ENCODE measurements at places on chromosomes 12 and 14.

DNA sequence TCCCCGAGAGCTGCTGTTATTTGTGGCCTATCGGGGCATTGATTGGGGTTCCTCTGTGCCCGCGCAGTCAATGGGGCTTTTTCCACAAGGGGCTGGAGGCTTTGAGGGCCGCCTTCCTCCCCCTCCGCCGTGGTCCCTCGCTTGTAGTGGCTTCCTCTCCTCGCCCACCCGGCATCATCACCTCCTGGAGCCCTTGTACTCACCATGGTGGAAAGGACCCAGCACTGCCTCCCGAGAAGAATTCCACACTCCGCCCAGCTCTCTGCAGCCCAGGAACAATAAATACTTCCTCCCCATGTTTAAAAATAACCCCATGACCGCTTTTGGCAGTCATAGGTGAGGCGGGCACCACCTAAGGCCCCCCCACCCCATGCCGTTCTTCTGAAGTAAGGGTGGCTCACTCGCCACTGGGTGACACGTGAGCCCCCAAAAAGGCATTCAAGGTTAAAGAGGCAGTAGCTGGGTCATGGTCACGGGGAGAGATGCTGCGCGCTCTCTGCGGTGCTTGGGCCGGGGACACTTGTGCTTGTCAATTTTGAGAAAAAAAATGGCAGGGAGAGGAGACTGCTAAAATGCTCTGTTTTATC lies at the start of gene MYL2:
MYL2 (minus strand) TSS at position 256 of the 587 bp plus-strand sequence; CDS start at position 206, 50 bp downstream.
- no peak for DNase-seq

DNA sequence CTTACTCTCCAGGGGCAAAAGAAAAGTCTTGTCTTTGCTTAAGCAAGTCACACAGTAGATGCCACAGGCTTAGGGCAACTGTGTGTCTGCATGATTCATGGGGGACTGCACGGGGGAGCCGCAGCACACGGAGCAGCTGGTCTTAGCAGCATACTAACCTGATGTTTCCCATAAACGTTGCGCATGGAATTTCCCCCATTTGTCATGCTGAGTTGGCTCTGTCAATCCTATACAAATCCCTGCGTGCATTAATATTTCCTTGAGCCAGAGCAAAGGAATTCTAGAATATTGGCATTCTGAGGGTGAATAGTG lies 71.2 kb downstream of the SAMD4A start:
- no peak for DNase-seq

DNA sequence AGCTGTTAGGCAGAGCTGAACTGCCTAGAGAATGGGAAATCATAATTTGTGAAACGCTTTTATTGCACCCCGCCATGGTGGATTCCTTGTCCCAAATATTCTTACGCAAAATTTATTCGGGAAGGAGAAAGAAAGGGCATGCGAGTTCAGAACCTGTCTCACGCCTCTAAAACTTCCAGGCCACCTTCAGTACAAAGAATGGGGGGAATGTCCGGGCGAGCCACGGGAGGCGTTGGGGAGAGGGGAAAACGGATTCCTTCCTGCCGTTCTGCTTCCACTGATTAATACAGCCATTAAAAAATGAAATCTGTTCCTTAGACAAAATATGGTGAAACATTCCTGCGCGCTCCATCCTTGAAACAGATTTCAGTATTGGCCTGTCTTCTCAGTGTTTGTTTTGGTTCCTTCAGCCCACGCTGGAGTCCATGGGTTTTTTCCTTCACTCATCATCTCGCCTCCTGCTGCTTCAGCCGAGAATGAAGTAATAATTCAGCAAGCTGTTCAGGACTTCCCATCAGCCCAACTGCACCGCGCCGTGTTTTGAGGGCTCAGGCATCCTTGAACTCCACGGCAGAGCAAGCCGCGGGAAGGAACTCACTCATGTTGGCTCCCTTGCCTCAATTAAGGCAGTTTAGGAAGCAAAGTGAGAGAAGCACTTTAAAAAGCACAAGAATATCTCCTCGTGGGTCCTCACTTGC lies 47.7 kb upstream of the CDKN3 start:
- DNase-seq = no peak

- no peak for DNase-seq
These were observed 340.6 kb downstream of the SEC23A start for GRCh38 chr14:38762426-38762825.

GRCh38 chr12:47886510-47887240 lies 18.1 kb downstream of the VDR start:
- no peak for DNase-seq

- peak; percentile 46 for DNase-seq
These were observed 2.8 kb upstream of the SMUG1 start for GRCh38 chr12:54191550-54192022.

DNA sequence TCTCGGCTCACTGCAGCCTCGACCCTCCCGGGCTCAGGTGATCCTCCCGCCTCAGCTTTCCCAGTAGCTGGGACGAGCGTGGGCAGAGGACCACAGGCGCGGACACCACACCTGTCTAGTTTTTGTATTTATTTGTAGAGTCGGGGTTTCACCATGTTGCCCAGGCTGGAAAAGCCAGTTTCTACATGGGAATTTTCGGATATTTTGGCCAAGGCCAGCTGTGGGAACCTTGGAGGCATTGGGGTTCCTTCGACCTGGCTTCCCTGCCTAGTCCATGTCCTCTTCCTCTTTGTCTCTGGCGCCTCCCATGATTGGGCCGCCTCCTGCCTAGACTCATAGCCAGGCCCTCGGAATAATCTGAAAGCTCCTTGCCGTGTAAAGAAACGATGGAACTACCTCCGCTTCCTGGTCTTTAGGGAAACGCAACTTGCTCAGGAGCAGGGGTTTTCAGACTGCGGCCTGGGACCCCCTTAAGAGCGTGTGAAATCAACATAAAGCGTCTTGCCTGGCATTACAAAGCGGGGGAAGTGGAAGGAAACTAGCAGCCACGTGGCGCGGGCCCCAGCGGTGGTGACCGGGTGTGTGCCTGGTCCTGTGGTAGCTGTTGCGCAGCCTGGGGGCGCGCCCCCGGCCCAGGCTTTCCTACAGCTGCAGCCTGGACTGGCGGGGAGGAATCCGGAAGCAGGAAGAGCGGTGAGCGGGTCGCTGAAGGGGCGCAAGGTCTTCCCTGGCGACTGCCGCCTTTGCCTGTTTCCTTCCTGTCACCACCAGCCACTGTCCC lies 1.4 kb upstream of the HSP90AA1 start:
- DNase-seq = no peak

DNA sequence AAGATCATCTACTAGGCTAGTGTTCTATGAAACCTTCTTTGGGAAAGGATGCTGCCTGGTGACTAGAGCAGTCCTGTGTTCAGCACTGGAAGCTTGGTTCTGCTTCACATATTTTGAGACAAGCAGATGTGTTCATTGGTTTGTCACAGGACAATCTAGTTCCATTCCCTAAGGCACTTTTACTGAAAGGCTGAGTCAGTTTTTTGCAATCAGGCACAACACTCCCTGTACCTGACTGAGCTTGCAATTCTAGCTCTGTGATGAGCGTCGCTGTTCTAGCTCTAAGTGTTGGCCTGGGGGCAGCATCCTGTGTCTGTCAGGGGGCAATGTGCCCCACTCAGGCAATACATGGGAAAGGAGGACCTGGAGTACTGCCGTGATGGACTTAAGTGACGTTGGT lies 144.4 kb downstream of the CAND1 start:
- DNase-seq = no peak

- no peak for DNase-seq
These were observed 24.5 kb downstream of the GPRC5D start for GRCh38 chr12:12927211-12928079.

- no peak for DNase-seq
These were observed 14.9 kb downstream of the SCARB1 start for GRCh38 chr12:124848621-124849380.

DNA sequence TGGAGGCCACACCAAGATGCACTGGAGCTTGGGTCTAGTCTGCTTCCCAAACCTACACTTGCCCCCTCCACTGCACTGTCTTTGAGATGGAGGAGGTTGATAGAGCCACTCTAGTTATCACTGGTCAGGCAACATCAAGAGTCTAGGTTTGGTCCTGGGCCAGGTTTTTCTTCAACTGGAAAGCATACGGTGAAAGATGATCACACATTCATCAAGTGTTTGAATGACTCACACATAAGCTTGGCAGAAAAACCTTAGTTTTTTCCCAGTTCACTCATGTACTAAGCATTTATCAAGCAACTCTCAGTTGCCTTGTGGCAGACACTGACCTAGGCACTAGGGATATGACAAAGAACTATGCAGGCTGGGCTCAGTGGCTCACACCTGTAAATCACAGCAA lies 84.5 kb downstream of the PLEKHG3 start:
- no peak for DNase-seq
